ENCODE measurements at places on chromosomes 5 and 9. TPM values are rescaled to one million over a fixed set of nuclear protein-coding genes. Genes with fewer than 3 reads are reported as not detected.

Gene HMGCS1
- total RNA-seq = 176 TPM

DNA sequence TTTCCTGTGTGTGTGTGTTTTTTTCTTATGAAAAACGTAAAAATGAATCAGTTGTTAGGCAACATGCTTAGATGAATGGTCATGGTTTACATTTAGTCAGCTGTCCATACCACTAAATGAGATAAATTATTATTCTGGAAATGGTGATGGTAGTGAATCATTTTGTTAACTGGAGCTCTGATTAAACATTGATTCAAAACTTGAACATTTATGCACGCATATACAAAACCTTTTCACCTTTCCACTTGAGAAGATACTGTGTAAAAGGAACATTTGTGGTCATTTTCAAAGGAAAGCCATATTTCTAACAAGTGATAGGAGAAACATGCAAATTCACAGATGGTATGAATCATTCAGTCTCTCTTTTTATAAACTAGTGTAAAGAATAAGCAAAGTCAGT, 162.0 kb downstream of the SLC25A46 start:
- H3K27ac ChIP-seq = no peak overlapping the region
- no peak overlapping the region for H3K4me3 ChIP-seq
- H3K36me3 ChIP-seq = no peaks in the 10 kb centered on the region
- H3K4me1 ChIP-seq = peaks cover 21% of the 10 kb centered on the region

- no peak overlapping the region for H3K27ac ChIP-seq
- peaks cover 28% of the 10 kb centered on the region for H3K36me3 ChIP-seq
- H3K27me3 ChIP-seq = no peaks in the 10 kb centered on the region
- no peak overlapping the region for H3K4me3 ChIP-seq
These were observed 21.4 kb downstream of the CMBL start for GRCh38 chr5:10286162-10286861.

GRCh38 chr9:136328622-136329041, 1.3 kb downstream of the GPSM1 start:
- no peak for DNase-seq
- peaks cover 7% of the 10 kb centered on the region for H3K4me1 ChIP-seq
- no peaks in the 10 kb centered on the region for H3K27me3 ChIP-seq

- H3K4me1 ChIP-seq = peaks cover 46% of the 10 kb centered on the region
- no peak for DNase-seq
- peaks cover 34% of the 10 kb centered on the region for H3K36me3 ChIP-seq
- no peak overlapping the region for H3K4me3 ChIP-seq
- no peaks in the 10 kb centered on the region for H3K27me3 ChIP-seq
These were observed 42.8 kb upstream of the HK3 start for GRCh38 chr5:176941951-176942350.
